ENCODE measurements at places on chromosomes 5 and 9. TPM values are rescaled to one million over a fixed set of nuclear protein-coding genes. Genes with fewer than 3 reads are reported as not detected.

Gene DUSP1
- polyA plus RNA-seq = 10.4 TPM

- DNase-seq = no peak
- H3K27ac ChIP-seq = no peak overlapping the region
- no peaks in the 10 kb centered on the region for H3K27me3 ChIP-seq
- H3K4me3 ChIP-seq = no peak overlapping the region
- no peaks in the 10 kb centered on the region for H3K36me3 ChIP-seq
- no peaks in the 10 kb centered on the region for H3K4me1 ChIP-seq
These were observed 253.9 kb upstream of the DMAC1 start for GRCh38 chr9:8053501-8053900.

Gene BTNL3
- not detected for polyA plus RNA-seq

Gene LEAP2
- polyA plus RNA-seq = 1.2 TPM

GRCh38 chr5:23884405-23885031 lies 377.1 kb downstream of the PRDM9 start:
- no peak for DNase-seq
- H3K27ac ChIP-seq = no peak overlapping the region
- no peak overlapping the region for H3K4me3 ChIP-seq
- no peaks in the 10 kb centered on the region for H3K4me1 ChIP-seq
- no peaks in the 10 kb centered on the region for H3K36me3 ChIP-seq

Data from keratinocyte (primary cell).